ENCODE measurements at places on chromosomes 16 and 17.

DNA sequence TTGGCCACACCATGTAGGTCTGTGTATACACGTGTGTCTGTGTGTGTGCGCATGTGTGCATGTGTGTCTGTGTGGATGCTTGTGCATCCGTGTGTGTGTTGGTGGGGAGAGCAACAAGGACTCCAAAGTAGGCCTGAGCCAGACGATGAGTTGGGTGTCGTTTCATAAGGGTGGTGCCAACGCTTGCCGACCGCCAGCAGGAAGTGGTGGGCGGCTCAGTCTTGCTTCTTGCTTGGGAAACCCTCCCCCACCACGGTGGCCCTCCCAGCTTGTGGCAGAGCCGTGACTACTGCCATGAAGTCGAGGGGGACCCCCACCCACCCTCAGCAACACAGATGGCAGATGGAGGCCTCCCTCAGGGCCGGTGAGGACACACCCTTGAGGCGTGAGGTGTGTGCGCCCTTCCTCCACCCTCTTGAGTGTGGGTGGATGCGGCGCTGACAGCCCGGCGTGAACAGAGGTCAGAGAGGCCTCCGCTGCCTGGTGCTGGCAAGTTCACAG is 17.5 kb downstream of the SBK1 start:
- no peak for DNase-seq

GRCh38 chr16:85209526-85210121 is 97.4 kb upstream of the CIBAR2 start:
- no peak for DNase-seq

GRCh38 chr17:37555386-37555785 is 53.8 kb downstream of the SYNRG start:
- no peak for DNase-seq

GRCh38 chr17:72430611-72431432 is 310.0 kb downstream of the SOX9 start:
- no peak for DNase-seq

- DNase-seq, result peak; percentile 70
Measured at GRCh38 chr17:40168262-40168832, 8.9 kb upstream of the RAPGEFL1 start.

DNA sequence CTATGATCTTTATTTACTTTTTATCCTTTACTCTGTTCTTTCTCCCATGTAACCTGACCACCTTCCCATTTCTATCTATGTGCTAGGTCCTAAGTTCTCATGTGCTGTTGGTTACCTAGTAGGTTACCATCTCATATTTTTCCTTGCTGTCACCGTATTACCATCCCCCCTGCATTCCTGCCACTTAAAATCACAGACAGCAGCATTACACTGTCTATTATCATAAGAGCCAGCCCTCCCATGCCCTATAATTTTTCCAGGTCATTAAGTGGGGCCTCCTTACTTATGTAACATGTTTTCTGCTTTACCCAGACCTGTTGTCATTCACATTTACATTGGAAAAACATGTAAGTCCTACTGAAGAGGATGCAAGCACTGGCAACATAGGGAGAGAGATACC is 202.9 kb downstream of the HS3ST3A1 start:
- DNase-seq, result no peak

DNA sequence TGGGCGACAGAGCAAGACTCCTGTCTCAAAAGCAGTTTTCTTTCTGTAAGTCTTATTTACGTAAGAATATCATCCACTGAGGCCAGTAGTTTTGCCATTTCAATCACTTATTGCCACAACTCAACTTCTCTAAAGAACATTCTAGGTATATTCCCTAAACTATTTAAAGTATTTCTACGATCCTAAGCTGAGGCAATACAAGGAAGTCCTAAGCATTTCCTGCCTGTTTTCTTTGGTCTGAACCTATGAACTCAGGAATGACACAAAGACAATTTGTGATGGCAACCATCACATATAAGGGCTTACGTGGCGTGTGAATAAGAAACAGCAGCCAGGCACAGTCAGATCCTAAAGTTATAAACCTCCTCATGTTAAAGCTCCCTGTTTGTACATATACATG is 14.2 kb downstream of the USP36 start:
- no peak for DNase-seq

DNA sequence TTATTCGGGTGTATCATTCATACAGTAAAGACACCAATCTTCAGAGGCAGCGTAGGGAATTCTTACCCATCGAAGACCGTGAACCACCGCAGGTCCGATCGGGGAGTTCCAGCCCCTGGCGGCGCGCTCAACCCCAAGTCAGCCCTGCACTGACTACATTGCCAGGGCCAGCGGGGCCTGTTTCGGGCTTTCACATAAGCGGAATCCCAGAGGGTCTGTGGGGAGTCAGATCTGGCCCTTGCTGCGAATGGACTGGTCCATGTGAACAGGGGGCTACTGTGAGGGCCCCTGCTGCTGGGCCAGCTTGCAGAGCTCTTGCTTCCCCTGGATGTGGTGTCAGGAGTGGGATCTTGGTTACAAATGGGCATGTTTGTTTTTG is 7.6 kb downstream of the PDE6G start:
- no peak for DNase-seq

DNA sequence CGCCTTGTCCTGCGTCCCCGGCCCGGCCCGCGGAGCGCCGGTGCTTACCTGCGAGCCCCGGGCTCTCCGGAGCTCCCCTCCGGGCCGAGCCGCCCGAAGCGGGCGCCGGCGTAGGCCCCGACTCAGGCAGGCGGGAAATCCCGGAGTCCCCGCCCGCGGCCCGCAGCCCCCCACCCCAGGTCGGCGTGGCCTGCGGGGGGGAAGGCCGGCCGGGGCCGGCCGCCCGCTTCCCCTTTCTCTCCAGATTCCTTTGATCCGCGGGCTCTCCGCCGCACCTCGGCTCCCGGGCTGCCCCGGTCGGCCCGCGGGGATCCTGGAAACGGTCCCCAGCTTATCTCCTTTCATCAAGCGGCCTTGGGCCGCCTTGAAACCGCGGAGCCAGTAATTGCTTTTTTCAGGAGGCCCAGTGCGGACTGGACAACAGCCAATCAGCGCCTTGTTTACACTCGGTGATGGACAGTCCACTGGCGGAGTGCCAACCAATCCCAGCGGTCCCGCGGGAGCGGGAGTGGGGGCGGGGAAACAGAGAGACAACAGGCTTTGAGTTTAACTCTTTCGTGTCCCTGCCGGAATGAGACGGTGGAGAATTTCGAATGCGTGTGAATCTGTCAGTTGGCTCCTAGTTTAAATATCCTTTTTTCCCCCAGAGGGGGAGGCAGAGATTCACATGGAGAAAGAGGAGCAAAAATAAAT is 1.4 kb upstream of the BAHCC1 start:
- DNase-seq, result peak; percentile 100

DNA sequence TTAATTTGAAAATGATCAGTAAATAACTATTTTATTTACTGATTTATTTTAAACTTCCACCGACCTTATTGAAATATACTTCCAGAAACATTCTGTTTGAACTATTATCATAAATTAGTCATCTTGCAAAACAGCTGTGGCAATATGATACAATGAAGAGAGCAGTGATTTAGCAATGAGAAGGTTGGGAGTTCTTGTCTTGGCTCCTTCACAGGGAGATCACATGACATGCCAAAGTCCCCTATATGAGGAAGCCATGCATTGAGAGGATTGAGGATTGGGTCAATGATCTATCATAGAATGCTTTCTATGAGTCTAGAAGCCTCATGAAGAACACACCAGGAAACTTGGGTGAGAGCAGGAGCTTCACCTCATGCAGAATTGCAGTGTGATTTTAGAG is 222.7 kb downstream of the LGALS9B start:
- DNase-seq, result peak; percentile 17

DNA sequence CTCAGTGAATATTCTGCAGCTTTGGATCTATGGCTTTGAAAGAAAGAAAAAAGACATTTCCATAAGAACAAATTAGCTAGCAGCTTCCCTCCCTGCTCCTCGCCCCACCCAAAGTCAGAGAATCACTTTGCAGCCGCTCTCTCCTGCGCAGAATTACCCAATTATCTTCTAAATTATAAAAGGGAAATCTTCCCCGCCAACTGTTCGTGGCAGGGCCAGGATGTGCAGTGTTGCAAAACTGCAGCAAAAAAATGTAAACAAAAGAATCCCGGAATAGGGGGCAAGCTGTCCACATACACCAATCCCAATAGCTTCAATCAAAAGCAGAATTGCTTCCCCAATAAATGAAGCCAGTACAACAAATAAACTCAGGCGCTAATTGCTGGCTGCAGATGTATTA is 510.6 kb downstream of the RBFOX1 start:
- no peak for DNase-seq

DNA sequence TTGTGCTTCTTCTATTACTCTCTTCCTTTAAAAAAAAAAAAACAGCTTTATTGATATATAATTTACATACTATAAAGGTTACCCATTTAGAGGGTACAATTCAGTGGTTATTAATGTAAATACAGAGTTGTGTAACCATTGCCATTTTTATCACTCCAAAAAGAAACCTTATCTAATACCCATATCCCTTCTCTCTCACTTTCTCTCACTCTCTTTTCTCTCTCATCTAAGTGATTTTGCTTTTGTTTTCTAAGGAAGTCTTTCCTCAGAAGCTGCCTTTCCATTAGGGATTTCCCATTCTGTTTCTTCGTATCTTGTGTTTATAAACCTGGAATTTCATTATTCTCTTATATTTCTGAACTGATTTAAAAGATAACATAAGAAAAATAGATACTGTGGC is 55.5 kb downstream of the NFAT5 start:
- no peak for DNase-seq

GRCh38 chr16:86794216-86794864 is 216.0 kb downstream of the FOXL1 start:
- DNase-seq, result no peak

DNA sequence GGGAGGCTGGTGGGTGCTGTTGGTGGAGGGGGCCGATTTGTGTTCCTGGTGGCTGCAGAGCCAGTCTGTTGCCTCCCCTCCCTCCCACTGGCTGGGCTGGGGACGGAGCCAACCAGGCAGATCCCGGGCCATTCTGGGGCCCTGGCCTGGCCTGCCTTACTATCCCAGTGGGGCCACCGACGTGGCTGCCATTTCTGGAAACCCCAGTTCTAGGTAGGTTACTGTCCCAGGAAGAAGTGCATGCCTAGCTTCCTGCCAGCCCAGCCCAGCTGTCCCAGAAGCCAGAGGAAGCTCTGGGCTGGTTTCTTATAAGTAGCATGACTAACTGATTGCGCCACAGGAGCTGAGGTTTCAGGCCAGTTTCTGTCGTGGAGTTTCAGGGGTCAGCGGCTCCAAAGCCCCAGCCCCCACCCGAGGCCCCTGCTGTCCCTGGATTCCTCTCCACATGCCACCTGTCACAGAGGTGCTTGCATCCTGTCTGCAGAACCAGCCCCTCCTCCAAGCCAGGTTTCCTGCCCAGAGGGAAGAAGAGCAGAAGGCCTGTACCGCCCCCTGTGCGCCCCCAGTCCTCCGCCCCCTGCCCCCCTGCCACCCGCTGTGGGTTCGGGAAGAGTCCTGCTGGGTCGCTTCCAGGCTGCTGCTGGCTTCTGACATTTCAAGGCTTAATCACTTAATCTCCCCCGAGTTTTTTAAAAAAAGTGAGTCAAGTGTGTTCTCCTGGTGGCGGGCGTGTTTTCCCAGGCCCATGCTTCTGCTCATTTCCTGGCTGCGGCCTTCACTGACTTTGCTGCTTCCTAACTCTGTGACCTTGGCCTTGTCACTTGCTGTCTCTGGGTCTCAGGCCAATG is 13.2 kb downstream of the IL4R start:
- peak; percentile 96 for DNase-seq

GRCh38 chr17:48121923-48122664 is 14.5 kb downstream of the SNX11 start:
- DNase-seq, result no peak

GRCh38 chr16:31008551-31008950 is 1.9 kb downstream of the STX1B start:
- no peak for DNase-seq

- no peak for DNase-seq
Measured at GRCh38 chr16:81586977-81587625, 142.5 kb downstream of the CMIP start.

- DNase-seq, result no peak
Measured at GRCh38 chr17:77209330-77209748, 68.6 kb downstream of the SEC14L1 start.

GRCh38 chr17:27754549-27754948 is 45.8 kb downstream of the NOS2 start:
- no peak for DNase-seq

GRCh38 chr17:68511254-68511670 is 968 bp upstream of the PRKAR1A start:
- DNase-seq, result no peak

DNA sequence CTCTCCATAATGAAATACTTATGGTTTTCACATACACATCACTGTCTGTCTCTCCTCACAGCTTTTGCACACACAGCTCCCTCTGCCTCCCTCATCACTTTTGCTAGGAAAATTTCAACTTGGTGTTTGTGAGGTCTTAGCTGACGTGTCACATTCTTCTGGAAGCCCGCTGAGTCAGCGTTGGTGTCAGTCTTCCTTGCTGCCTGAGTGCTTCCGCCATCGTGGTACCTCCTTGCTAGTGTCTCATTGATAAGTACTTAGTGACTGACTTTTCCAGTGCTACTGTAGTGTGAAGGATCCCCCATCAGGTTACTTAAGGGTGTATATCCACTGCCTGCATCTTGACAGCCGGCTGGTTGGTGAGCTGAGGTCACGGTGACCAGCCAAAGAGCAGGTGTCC is 33.5 kb downstream of the CA10 start:
- no peak for DNase-seq

- DNase-seq, result no peak
Measured at GRCh38 chr17:49249292-49249794, 18.8 kb upstream of the PHOSPHO1 start.

- DNase-seq, result no peak
Measured at GRCh38 chr16:64242492-64242891, 879.4 kb downstream of the CDH11 start.

- no peak for DNase-seq
Measured at GRCh38 chr16:66649636-66650205, 45.2 kb downstream of the CMTM3 start.

GRCh38 chr16:49458656-49459445 is 85.2 kb downstream of the C16orf78 start:
- DNase-seq, result no peak

GRCh38 chr17:29723278-29724047 is 100.8 kb upstream of the CORO6 start:
- no peak for DNase-seq

- DNase-seq, result no peak
Measured at GRCh38 chr17:8506145-8506544, 70.5 kb downstream of the NDEL1 start.

GRCh38 chr16:24635900-24636610 is 93.4 kb upstream of the TNRC6A start:
- peak; percentile 83 for DNase-seq

- no peak for DNase-seq
Measured at GRCh38 chr17:48596735-48597527, 3.4 kb upstream of the HOXB5 start.
